ENCODE measurements at places on chromosomes 11 and 22.

GRCh38 chr11:46427364-46427763 lies 35.8 kb upstream of the CHRM4 start:
- DNase-seq, result no peak

- DNase-seq, result no peak
Observed at GRCh38 chr11:36139767-36140166, 149.5 kb downstream of the COMMD9 start.

GRCh38 chr22:26435327-26436093 lies 6.5 kb downstream of the ASPHD2 start:
- DNase-seq, result no peak

DNA sequence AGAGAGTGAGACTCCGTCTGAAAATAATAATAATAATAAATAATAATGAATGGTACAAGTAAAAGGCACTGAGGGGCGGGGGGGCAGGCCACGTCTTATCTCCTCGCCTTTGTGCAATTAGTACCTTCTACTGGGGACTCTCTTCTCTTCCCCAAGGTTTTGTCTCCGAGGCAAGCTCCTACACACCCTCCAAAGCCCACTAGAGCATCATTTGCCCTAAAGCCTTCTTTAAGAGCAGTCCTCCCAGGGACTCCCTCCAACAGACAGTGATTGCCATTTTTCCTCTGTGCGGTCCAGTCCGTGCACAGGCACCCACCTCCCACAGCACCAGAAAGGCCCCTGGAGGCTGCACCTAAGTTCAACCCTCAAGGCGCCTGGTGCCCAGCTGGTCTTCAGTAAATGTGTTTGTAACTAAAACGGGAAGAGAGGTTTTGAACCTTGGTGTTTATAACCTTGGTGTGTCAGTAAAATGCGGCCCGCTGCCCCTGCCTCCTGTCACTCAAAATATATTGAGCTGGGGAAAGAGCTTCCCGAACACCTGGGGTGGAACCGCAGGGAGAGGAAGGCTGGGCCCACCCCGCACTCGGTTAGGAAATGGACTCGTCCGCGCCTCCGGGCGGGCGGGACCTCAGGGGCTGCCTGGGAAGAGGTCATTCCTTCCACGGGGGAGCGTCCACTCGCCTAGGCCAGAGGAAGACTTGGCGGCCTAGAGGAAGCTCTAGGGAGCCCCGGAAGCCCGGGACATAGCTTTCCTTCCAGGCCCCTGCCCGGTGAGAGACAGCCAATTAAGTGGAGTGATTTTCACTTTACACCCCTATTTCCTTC lies 4.7 kb upstream of the KDELR3 start:
- DNase-seq, result no peak

- DNase-seq, result no peak
Observed at GRCh38 chr11:64529559-64530520, 61.2 kb upstream of the SLC22A12 start.

- no peak for DNase-seq
Observed at GRCh38 chr11:110921742-110922521, 209.7 kb upstream of the ARHGAP20 start.

- no peak for DNase-seq
Observed at GRCh38 chr11:1333860-1334259, 24.4 kb upstream of the TOLLIP start.

- DNase-seq, result no peak
Observed at GRCh38 chr11:91100427-91100826, 877.6 kb upstream of the CHORDC1 start.

DNA sequence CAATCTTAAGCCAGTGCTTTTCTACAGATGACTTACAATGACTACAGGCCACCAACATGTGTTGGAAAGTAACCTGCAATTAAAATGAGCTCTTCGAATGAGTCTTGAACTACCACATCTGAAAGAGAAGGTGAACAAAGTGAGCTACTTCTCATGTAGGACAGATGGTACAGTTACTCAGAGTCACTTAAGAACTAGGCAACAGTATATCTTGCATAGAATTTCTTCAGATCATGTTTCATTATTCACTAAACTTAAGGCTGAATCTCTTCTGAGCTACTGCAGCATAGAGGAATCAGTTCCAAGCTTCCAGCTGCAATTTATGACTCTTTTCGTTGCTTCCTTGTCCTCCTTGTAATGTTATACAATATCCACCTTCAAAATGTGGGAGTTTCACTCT lies 270.9 kb downstream of the TTC28 start:
- no peak for DNase-seq

- DNase-seq, result no peak
Observed at GRCh38 chr11:69308936-69309615, 15.1 kb downstream of the MYEOV start.

DNA sequence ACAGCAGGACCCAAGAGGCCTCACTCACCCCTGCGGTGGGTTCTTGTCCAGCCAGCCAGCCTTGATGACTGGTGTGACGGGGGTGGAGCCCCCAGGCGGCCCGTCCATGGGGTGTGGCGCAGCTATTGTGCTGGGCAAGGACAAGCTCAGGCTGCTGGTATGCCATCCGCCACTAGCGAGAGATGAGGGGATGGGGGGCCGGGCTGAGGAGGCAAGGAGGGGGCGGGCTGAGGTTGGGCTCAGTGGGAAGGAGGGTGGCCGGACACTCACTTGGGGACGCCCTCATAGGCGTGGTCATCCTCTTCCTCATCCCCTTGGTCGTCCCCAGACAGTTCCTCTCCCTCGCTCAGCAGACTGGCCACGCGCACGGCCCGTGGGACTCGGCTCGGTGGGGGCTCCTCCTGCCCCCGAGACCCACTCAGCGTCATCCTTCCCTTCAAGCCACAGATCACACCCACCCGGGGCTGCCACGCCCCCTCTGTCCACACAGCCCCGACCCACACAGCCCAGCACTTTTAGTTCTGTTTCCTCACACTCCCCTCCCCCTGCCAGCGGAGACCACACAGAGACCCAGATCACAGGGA lies 38.0 kb upstream of the PDE2A start:
- DNase-seq, result no peak

GRCh38 chr11:124935548-124936514 lies at the start of gene HEPACAM:
Gene HEPACAM, minus strand, starts transcription at chr11:124936047. Its CDS starts 41 bp downstream, at chr11:124936006.
- DNase-seq, result no peak

GRCh38 chr11:121538054-121538453 lies 85.3 kb upstream of the SORL1-AS1 start:
- no peak for DNase-seq

GRCh38 chr11:31366795-31367194 lies 2.7 kb downstream of the DCDC1 start:
- no peak for DNase-seq

- no peak for DNase-seq
Observed at GRCh38 chr11:115290893-115291292, 213.3 kb downstream of the CADM1 start.

DNA sequence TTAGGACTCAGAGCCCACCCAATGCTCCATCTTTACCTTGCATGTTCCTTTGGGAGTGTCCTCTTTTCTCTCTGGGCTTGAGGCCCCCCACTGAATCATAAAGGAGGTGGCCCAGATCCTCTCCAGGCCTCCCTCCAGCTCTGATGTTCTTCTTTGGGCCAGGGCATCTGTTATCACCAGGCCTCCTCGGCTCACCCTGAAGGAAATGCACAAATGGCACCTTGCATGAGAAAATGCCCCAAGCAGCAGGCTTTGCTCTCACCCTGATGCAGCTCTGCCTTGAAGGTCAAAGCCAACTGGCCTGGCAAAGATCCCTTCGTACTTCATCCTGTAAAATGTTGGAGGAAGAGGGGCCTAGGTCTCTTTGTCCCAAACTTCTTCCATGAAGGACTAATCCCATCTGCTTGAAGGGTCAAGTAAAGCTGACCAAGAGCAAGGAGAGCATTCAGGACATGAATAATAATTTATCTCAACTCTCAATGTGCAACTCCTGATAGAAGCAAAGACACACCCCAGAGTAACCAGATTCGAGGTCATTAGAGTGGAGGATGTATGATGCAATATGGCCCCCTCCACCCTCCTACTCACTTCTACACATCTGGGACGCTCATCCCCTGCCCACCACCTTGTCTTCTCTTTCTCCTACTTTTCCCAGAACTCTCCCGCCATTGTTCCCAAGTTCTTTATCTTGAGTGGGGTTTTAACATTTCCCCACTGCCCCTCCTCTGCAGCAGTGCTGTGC lies 9.5 kb downstream of the APOL6 start:
- DNase-seq, result no peak

DNA sequence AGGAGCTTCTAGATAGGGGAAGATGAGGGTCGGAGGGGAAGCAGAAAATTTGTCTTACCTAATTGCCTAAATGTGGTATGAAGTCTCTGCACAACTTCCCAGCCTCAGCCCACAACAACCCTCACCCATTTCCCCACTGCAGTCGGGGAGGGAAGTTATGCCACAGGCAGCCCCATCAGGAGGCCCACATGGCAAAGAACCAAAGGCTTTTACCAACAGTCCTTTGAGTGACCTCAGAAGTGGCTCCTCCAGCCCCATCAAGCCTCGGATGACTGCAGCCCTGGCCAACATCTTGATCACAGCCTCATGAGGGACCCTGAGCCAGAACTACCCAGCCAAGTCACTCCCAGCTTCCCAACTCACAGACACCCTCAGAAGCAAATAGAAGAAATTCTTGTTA lies 54.8 kb downstream of the CHST1 start:
- DNase-seq, result no peak

- DNase-seq, result no peak
Observed at GRCh38 chr11:45886816-45887520, 1.5 kb downstream of the MAPK8IP1 start.

DNA sequence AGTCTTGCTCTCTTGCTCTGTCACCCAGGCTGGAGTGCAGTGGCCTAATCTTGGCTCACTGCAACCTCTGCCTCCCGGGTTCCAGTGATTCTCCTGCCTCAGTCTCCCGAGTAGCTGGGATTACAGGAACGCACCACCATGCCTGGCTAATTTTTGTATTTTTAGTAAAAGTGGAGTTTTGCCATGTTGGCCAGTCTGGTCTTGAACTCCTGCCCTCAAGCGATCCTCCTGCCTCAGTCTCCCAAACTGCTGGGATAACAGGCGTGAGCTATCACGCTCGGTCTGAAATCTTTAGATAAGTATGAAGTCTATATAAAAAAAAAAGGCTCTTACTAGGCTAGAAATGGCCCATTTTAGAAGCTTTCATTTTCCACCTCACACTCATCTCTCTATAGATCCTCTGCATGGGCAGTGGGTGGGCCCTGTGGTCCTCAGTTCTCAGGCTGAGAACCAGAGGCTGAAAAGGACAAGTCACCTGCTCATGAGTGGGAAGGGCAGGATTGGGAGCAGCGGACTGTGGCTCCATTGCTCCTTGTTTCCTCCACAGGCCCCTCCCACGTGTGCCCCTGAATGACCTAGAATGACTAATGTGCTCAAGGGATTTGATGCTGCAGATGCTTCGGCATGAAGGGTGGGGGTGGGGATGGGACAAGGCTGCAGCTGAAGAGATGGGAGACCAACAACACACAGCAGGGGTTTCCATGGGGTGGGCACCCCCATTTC lies 19.8 kb upstream of the PRAME start:
- no peak for DNase-seq

DNA sequence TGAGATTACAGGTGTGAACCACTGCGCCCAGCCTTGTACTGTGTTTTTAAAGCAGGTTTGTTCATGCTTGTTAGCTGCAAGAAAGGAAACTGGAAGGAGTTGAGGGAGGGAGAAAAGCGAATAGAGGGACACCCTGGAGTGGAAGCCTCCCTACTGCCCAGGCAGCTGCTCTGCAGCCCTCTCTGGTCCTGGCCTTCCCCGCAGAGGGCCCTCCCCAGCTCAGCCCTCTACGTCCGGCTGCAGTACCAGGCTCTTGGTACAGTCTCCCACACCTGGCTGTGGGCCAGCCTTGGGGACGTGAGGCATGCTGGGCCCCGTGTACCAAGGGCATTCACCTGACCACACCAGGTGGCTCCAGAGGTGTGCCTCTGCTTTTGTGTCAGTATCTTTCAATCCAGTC lies 70.8 kb downstream of the MED15 start:
- DNase-seq, result no peak

- DNase-seq, result no peak
Observed at GRCh38 chr22:48803948-48804810, 1023.5 kb downstream of the BRD1 start.

- no peak for DNase-seq
Observed at GRCh38 chr11:62830904-62831519, 839 bp downstream of the STX5 start.

GRCh38 chr11:70012134-70012733 lies 65.9 kb upstream of the ANO1 start:
- DNase-seq, result no peak

DNA sequence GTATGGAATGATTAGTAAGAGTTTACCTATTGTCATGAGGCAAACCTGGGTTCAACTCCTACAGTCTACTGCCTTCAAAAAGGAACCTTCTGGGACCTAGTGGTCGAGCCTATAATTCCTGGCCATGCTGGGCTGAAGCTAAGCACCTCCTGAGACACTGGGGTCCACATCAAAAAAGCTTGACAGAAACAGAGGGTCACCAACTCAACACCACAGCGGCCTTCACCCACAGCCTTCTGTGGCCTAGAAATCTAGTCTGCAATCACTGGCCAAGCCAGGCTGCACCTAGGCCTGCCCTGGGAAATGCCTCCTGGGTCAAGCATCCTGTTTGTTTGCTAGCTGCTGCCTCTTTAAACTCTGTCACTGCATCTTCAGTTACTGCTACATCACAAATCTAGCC lies 153.9 kb upstream of the C11orf58 start:
- no peak for DNase-seq

- no peak for DNase-seq
Observed at GRCh38 chr22:24731761-24732160, 42.8 kb downstream of the PIWIL3 start.

DNA sequence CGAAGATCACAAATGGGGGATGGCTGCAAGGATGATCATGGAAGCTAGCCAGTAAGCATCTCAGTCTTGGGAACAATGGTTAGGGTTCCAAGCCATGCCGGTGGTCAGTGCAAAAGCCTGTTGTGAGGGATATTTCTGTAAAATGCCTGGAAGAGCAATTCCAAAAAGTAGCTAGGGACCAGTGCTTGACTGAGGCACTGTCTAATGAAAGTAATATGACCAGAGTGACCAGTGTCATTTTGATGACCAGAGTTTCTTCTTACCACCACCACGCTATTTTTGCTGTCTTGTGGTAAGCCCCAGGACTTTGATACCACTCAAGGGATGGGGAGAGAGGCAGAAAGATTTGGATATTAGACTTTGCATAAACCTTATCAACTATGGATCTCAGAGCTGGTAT lies 18.4 kb downstream of the GDPD4 start:
- no peak for DNase-seq

DNA sequence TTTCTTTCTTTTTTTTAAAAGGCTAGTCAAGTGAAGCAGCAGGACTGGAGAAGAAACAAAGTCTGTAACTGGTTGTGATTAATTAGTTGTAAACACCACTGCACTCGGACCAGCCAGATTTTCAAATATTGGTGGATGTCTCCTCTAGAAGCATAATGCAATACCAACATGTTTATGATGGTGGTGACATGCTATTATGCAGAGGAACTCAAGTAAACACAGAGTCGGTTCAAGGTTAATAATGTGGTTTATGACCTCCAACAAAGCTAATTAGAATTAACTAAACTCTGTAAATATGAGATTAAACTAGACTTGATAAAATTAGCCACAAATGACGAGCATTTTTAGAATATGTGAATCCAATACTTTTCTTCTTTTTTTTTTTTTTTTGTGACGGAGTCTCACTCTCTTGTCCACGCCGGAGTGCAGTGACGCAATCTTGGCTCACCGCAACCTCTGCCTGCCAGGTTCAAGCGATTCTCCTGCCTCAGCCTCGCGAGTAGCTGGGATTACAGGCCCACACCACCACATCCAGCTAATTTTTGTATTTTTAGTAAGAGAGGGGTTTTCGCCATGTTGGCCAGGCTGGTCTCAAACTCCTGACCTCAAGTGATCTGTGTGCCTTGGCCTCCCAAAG lies 11.8 kb upstream of the AGBL2 start:
- DNase-seq, result no peak

Data from activated naive CD8-positive, alpha-beta T cell treated with anti-CD3 and anti-CD28 coated beads, Interleukin-2, amount 50 U/mL, for 24 hours (primary cell).